ENCODE measurements at places on chromosomes 7 and 10.

DNA sequence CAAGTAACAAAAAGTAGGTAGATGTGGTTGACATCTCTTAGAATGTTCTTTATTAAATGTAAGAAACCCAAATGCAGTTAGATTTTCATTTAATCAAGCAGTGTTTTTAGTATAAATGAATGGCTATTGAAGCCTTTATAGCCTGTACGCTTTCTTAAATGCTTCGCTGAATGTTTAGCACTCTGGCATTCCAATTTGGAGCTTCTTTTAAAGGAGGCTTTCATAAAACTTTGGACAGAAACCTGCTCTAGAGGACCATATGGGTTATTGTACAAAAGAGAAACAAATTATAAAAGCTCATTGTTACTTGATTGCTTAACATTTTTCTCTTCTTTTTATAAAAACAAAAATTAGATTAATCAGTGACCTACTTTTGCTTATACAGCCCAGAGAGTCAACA, 59.5 kb downstream of the KCND2 start:
- no peak for DNase-seq

DNA sequence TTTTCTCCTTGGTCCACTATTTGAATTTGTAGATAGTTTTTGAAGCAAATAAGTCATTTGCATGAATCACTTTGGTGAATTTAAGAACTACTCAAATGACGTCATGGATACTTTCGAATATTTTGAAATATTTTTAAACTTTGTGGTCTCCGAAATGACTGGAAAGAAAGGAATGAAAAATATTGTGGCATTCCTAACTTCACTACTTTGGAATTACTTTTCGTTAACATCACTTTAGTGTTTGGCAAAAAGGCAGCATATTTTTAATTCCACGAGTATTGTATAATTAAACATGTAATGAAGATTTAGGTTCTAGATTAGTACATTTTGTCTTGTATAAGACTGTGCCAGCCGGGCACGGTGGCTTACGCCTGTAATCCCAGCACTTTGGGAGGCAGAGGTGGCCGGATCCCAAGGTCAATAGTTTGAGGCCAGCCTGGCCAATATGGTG, 35.3 kb upstream of the ZRANB1 start:
- no peak for DNase-seq

DNA sequence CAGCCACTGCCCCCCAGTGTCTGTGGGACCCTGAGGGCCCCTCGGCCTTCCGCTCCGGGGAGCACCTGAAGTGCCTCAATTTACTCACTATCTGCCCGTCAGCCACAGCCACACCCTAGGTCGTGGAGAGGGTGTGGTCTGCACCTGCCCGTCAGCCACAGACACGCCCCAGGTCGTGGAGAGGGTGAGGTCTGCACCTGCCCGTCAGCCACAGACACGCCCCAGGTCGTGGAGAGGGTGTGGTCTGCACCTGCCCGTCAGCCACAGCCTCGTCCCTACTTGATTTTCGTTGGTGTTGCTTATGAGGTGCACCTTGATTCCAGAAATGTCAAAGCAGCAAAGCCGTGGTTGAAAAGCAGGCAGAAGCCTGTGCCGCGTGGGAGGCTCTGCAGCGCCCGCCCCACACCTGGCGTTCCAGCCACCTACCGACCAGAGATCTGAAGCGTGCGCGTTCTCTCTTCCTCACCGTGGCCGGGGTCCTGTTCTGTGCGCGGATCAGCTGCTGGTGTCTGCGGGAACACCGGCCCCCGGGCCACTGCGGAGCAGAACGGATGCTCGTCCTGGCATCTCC, 101.6 kb downstream of the DYNC2I1 start:
- peak; percentile 52 for DNase-seq

DNA sequence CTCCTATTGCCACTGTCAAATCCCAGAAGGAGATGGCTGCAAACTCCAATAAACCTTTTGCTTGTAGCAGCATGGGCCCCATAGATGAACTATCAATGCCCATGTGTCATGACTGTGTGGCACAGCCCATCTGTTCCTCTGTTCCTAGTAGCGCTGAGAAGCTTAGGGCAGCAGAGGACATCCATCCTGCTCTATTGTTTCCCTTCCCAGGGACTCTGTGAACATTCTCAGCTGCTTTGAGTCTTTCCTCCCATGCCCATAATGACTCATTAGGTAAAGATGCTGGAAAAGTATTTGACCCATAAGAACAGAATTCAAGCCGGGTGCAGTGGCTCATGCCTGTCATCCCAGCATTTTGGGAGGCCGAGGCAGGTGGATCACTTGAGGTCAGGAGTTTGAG, 28.3 kb downstream of the STMP1 start:
- DNase-seq = no peak

DNA sequence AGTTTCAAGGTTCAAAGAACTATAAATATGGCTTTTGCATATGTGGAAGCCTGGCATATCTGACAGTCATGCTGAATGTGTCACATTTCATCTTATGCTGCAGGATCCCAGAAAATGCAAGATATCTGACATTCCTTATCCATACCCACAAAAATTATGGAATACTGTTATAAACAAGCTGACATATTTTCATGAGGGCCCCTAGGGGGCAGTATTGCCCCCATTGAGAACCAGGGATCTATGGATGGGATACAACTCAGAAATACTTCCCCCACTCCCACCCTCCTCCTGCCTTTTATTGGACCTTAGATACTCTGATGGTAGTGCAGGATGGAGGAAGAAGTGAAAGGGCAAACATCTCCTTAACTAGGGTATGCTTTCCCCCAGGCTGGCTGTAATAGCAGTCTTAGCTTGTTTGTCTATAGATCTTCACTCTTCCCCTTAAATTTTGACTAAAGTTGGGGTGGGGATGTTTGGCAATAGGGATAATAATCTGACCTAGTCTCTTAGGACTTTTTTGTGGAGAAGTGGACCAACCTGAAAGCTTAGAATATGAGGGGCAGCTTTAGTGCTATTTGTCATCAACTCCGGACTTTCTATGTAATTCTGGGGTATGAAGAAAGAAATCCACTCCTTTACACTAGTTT, 3.5 kb upstream of the GNGT1 start:
- DNase-seq = no peak

DNA sequence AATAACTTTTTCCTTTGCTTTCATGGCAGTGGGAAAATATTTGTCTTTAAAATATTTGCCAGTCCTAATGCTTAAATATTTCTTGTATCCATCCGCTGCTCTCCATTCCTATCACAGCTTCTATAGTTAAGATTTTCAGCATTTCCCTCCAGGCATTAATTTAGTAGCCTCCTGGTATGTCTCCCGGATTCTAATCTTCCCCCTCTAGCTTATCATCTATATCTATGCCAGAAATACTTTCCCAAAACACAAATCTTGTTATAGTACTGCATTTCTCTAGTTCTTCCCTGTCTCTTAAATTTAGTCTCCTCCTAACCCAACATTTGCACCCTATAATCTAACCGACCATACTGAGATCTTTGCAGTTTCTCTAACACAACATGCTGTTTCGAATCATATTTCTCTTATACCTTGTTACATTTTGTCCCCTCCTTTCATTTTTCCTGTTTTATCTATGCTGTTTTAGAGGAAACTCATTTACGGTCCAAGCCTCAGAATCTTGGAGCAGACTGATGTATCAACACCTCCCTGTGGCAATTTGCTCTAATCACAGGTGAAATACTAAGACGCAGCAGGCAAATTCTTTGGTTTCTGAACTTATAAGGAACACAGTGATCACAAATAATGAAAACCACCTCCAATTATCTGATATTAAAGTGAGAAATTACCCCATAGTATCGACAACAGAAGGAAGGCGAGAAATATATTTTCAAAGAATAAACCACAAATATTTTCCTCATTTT, 10.3 kb downstream of the CNTNAP2 start:
- no peak for DNase-seq

DNA sequence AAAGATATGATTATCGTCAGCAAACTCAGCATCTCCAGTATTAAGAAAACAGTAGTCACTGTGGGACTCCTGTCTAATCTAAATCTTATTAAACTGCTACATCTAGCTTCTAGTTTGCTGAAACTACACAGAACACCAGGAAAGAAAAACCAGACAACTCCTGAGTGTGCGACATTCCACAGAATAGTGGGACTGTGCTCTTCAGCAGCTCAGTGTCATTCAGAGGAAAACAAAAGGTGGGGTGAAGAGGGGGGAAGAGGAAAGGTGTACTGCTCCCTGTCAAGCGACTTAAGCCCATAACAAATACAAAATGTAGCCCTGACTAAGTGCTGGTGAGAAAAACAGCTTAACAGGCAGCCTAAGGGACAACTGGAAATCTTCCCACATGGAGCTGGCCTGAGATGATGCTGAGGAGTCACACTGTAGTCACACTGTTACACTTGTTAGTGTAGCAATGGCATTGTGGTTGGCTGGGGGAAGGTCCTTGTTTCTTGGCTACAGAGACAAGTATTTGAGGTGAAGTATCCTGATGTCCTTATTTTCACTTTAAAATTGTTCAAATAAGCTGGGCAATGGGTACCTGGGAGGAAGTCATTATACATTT, 135.5 kb downstream of the USP6NL start:
- no peak for DNase-seq

DNA sequence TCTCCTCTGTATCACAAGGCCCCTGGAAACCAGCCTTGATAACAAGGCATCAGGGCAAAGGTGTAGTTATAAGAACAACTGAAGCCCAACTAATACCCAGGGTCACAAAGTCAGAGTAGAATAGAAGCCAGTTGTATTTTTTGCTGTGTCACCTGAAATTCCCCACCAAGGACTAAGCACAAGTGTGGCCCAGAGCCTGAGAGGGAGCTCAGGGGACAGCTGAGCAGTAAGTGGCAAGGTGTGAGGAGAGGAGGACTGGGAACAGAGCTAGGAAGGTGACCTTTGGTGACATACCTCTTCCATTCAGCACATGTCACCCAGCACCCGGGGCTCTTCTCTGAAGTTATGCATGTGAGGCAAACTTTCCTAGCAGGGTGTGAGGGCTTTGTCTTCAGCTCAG, 179.9 kb downstream of the HECW1 start:
- DNase-seq = no peak

- no peak for DNase-seq
Measured at GRCh38 chr7:149774237-149775175, 1.1 kb upstream of the ZNF467 start.

GRCh38 chr10:114905450-114905849, 32.5 kb upstream of the TRUB1 start:
- DNase-seq = no peak

DNA sequence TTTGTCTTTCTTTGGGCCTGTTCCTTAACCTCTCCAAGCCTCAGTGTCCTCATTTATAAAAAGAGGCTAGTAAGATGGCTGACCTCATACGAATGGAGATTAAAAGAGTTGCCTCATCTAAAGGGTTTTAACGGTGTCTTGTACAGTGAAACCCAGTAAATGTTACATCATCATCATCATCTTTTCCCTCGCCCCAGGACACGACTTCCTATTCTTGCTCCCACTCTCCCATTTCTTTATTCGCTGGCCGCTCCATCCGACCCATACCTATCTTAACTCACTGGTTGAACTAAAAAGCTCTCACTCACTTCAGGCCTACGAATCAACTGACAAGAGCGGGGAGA, 554 bp downstream of the FRA10AC1 start:
- no peak for DNase-seq

DNA sequence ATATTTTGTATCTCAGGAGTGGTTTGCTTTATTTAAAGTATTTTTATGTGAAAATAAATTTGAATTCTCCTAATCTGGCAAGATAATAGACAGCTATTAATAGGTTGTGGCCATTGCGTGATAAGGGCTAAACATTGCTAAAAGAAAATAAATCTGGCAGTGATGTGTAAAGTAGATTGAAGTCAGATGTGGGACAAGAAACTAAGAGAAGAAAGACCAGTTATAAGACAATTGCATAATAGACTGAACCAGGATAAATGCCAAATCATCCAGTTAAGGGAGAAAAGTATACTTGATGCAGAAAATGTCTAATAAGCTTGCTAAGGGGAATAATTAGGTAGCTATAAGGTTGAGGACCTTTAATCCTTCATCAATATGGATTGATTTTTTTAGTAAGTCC, 197.5 kb upstream of the CSTF2T start:
- no peak for DNase-seq

- no peak for DNase-seq
Measured at GRCh38 chr10:130369645-130370381, 233.6 kb downstream of the GLRX3 start.

DNA sequence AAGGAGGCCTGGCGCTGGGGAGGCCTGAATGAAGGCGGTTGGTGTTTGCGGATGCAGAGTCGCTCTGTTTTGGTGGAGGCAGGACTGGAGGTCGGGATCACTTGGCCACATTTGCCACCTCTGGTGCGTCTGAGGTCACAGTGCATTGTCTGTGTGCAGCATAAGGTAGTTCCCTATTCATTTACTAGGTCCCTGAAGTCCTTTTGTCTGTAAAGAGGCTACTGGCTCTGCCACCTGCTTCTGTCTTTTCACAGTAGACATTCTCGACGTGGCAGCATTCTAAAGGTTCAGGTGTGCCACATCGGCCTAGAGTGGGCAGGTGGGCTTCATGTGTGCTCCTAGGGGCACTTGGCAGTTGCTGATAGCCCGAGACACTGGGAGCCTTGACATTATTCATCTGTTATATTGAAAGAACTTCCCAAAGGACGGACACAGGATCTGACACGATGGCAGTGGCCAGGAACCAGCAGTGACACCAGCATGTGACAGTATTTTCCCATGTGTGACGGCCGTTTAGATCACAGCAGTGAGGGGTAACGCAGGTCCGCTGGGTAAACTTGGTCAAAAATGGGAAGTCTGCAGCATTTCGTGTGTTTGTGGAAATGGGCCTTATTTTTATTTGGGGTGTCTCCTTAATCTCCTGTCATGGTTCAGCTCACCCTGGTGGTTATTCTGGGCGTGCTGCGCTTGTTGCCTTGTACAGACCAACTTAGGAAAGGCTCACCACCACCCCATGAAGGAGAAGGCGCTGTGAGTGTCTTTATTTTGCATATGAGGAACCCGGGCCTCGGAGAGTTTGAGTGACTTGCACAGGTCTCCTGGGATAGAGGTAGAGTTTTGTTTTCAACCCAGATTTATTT, 5.9 kb downstream of the MGMT start:
- no peak for DNase-seq

DNA sequence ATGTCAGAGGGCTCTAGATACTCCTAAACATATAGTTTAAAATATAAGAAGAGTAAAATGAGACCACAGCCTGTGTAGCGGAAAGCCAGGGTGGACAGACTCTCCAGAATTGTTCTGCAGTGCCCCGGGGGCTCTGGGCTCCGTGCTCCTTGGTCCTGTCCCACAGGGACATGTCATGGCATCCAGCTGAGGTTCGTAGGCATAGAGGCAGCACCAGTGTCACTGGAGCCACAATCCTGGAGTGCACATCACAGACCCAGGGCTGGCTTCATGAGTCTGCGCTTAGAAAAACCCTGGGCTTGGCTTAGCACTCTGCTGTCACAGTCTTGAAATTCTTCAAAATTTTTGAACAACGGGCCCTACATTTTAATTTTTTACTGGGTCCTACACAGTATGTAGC, 280.4 kb upstream of the ZNF32 start:
- no peak for DNase-seq

DNA sequence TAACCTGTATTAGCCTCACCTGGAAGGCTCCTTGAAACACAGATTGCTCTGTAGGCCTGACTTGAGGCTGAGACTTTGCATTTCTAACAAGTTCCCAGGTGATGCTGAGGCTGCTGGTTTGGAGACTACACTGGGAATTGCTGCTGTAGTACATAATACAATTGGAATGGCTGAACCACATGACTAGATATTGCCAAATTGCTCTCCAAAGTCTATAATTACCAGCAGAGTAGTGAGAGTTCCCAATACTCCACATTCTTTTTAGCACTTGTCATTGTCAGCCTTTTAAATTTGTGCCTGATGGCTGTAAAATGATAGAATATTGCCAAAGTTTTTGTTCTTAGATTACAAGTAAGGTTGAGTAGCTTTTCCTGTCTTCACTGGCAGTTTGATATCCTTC, 39.9 kb downstream of the PLEKHA8 start:
- DNase-seq = no peak
